AG04450 (cell line): ENCODE measurements at places on chromosomes 6 and 20.

- DNase-seq: no peak
These were observed 200.2 kb upstream of the EYA4 start for GRCh38 chr6:133040803-133041419.

DNA sequence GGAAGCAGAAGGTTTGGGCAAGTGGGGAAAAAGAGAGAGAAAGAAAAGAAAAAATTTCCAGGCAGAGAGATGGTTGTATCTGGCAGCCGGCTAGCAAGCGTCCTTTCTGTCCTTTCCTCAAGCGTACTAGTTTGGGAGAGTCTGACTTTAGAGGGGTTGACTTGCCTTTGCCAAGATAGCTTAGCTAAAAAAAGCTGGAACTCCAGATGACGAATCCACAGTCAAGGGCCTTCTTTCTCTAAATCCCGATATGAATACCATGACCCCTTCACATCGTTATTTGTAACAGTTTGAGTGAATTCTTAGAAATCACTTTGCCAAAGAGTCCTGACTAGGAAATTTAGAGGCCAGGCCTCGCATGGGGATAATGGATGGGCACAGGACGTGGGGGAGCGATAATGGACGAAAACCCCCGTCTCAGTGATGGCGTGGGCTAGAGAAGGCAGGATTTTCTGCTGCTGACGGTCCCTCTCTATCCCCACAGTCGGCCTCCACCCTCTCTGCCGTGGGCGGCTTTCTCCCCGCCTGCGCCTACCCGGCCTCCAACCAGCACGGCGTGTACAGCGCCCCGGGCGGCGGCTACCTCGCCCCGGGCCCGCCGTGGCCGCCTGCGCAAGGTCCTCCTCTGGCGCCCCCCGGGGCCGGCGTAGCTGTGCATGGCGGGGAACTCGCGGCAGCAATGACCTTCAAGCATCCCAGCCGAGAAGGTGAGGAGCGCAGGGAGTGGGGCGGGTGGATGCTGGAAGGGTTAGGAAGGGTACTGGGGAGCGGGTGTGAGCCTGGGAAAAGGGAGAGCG lies 3.5 kb downstream of the PAX1 start:
- DNase-seq: no peak

- DNase-seq: no peak
These were observed 92.1 kb upstream of the GCM1 start for GRCh38 chr6:53240761-53241160.

DNA sequence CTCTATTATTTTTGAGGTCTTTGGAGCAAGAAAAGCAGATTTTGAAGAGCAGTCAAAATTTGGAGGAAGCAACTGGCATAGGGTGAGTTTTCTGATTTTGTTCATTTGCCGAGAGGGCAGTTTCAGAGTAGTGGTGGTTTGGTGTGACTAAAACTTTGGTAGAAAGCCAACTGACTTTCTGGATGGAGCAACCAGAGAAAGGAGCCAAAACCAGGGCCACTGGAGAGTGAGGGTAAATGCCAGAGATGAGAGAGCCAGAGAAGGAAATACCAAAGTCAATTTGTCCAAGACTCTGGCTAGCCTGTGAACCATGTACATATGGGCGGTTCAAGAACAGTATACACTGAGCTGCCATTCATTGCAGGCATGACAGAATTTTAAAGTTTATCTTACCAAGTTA lies 40.5 kb upstream of the ZBTB24 start:
- no peak for DNase-seq

- no peak for DNase-seq
These were observed 174.9 kb upstream of the GGTLC1 start for GRCh38 chr20:24163506-24163905.

DNA sequence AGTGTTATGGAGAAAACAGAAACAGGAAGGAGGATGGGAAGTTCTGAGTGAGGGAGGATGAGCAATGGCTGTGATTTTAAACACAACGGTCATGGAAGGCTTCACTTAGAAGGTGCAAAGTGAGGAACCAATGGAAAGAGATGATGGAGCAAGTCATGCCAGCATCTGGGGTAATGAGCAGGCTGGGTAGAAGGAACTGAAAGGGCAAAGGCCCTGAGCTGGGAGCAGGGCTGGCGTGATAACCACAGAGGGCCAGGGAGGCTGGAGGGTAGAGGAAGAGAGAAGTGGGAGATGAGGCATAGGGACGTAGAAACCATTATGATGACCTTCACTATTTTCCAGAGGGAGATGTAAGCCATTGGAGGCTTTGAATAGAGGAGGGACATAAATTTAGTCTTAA lies 43.6 kb downstream of the NHLRC1 start:
- no peak for DNase-seq
